ENCODE measurements at places on chromosomes 13 and 19.

- no peak for DNase-seq
Observed at GRCh38 chr19:15248106-15248505, 15.9 kb upstream of the EPHX3 start.

GRCh38 chr19:3065675-3066357 is 3.5 kb upstream of the TLE5 start:
- no peak for DNase-seq

DNA sequence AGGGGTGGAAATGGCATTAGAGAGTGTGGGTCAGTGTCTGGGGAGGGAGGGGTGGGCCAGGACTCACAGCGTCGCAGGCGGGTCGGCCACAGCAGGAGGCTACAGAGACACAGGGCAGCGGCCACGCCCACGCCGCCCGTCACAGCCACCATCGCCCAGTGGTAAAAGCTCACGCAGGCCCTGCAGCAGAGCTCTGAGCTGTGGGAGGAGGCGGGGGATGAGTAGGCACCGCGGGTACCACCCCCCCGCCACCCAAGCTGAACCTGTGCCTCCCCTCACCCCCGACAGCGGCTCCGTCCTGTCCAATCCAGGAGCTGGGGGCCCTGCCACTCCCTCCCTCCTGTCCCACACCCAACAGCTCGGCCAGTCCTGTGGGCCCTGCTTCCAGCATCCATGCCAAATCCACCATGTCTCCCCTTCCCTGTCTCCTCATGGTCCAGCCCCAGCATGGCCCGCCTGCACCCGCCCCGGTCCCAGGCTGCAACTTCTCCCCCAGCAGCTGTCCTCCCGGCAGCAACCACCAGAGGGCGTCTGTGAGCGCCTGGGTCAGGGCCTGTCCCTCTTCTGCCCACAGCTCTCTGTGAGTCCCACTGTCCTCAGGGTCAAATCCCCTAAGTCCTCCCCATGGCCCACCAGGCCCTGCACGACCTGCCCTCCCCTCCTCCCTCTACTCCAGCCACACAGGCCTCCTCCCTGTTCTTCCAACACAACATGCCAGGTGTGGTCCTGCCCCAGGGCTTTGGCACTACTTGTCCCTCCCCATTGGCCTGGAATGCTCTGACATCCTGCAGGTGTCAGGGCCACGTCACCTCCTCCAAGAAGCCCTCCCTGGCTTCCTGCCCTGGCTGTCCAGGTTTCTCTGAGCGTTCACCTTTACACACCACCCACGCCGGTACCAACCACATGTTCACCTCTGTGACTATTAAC is 6.0 kb downstream of the TEKTIP1 start:
- peak; percentile 88 for DNase-seq

GRCh38 chr13:44107357-44108121 is 227.8 kb downstream of the LACC1 start:
- DNase-seq, result no peak

GRCh38 chr19:57815247-57816075 is 748 bp upstream of the ZNF552 start:
- DNase-seq, result no peak

DNA sequence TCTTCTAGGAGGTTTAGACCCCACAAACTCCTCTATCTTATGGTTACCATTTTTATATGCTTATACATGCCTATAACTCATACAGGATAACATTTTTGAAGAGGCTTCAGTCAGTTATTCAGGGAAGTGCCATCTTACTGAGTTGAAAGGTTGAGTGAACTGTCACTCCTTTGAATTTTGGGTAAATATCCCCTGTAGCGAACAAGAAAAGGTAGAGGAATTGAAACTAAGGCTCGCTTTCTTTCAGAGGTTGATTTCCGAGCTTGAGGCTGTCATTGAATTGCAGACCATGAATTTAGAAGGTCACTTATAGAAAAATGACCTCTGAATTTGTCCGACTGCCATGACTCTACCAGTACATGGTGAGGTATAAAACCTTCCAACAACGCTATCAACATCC is 35.1 kb downstream of the MICU2 start:
- no peak for DNase-seq

- no peak for DNase-seq
Observed at GRCh38 chr13:24663089-24663395, 17.2 kb upstream of the ATP12A start.

- DNase-seq, result peak; percentile 44
Observed at GRCh38 chr19:1101337-1101698, 2.5 kb upstream of the GPX4 start.

DNA sequence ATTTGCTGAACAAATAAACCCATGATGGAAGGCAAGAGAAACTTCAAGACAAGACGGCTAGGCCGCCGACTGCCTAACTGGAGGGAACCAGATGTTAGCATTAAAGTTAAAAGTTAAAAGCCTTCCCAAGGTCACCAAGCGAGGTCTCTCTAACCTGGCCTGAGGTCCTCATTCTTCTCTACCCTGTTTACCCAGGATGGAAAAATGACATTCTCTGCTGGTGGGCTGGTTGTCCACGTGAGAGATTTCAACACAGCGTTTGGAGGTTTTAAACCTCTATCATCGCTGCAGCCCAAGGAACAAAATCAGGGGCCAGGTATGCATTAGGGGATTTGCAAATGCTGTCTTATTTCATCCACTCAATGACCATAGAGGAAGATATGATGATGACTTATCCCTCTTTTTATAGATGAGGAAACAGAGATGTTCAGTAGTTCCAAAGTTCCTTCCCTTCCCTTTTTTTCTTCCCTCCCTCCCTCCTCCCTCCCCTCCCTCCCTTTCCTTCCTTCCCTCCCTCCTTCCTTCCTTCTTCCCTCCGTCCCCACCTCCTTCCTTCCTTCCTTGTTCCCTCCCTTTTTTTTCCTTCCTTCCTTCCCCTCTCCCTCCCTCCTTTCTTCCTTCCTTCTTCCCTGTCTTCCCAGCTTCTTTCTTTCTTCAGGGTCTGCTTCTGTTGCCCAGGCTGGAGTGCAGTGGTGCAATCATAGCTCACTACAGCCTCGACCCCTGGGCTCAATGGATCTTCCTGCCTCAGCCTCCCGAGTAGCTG is 79.7 kb downstream of the INSR start:
- no peak for DNase-seq

DNA sequence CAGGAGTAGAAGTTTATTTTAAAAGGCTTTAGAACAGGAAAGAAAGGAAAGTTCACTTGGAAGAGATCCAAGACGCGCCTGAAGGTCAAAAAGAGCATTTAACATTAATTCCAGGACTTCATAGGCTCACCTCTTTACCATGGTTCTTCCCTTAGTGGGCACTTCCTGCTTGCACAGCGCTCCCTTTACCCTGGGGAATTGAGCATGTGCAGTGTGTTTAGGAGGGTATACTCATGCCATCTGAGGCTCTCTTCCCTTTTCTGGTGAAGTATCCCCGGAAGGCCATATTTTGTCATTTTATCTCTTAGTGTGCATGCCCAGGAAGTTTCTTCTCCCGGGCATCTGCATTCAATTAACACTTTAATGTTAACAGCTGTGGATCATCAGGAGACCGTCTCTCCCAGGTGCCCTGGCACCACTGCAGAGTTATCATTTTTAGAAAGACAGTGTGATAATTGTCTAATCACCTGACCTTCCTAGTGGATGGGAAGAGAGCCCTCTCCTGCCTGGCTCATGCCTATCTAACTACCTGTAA is 66.1 kb upstream of the ABCC4 start:
- no peak for DNase-seq

DNA sequence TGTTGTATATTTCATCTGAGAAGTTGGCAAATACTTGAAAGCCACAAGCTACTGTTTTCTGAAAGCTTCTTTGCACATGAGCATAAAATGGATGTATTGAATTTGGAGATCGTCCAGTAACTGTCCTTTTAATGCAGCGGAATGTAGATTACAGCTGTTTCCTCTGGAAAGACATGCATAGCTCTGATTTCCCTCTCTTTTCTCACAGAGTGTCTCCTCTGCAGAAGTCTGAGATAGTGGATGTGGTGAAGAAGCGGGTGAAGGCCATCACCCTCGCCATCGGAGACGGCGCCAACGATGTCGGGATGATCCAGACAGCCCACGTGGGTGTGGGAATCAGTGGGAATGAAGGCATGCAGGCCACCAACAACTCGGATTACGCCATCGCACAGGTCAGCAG is 283.0 kb downstream of the SHISA2 start:
- DNase-seq, result no peak

DNA sequence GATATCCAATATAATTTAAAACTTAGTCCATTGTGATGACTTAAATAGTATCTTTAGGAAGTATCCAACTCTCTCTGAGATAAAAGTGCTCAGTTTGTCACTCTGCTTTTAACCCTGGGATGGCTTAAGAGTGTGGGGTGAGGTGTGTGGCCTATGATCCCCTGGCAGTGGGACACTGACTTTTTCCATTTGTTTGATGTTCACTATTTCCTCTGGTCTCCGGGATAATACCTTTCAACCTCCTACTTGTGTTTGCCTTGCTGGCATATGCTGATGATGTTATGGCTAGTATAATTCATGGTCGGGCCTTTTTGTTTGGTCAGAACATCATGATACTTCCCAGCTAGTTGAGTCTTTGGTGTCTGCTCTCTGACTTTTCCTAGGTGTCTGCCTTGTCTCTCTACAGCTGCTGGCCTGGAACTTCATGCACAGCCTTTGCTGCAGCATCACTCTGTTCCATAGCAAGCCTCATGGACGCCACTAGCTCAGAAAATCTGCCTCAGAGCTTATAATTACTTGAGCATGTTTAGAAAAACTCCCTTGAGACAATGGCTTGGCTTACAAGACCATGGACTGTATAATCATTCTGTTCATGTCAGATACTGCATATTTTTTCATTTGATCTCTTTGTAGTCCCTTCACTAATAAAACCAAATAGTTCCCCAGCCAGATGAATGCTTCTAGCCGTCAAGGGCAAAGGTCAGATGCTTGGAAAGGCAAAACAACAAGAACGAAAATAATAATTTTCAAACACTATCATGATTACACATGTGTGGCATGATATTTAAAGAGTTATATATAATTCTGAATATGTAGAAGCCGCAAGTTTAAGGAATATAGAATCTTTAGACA is 75.2 kb downstream of the WDFY2 start:
- no peak for DNase-seq

- DNase-seq, result no peak
Observed at GRCh38 chr13:113354831-113355610, 8.9 kb downstream of the GRTP1 start.

GRCh38 chr19:10260141-10260584 is 8.1 kb downstream of the MRPL4 start:
- DNase-seq, result peak; percentile 74

- DNase-seq, result no peak
Observed at GRCh38 chr13:59750860-59751259, 412.9 kb downstream of the DIAPH3 start.

- no peak for DNase-seq
Observed at GRCh38 chr19:46494146-46494940, 1.3 kb downstream of the PNMA8B start.

- no peak for DNase-seq
Observed at GRCh38 chr13:58302349-58302748, 670.8 kb downstream of the PCDH17 start.

DNA sequence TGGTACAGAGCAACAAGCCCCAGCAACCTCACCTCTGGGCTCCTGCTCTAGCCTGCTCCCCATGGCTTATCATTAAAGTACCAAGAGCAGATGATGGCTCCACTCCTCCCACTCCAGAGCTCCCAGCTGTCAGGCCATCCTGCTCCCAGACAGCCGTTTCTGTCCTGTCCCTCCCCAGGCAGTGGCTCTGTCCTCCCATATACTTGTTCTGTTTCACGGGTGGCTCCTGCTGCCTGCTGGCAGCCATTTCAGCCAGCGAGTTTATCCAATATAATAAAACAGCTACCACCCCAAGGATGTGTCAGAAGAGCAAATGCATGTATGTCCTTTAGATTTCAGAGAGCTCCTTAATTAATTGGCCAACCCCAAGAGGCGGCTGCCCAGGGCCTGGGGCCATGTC is 79.4 kb upstream of the VSTM2B start:
- DNase-seq, result no peak

GRCh38 chr13:55073000-55073399 is 2044.4 kb downstream of the OLFM4 start:
- no peak for DNase-seq

DNA sequence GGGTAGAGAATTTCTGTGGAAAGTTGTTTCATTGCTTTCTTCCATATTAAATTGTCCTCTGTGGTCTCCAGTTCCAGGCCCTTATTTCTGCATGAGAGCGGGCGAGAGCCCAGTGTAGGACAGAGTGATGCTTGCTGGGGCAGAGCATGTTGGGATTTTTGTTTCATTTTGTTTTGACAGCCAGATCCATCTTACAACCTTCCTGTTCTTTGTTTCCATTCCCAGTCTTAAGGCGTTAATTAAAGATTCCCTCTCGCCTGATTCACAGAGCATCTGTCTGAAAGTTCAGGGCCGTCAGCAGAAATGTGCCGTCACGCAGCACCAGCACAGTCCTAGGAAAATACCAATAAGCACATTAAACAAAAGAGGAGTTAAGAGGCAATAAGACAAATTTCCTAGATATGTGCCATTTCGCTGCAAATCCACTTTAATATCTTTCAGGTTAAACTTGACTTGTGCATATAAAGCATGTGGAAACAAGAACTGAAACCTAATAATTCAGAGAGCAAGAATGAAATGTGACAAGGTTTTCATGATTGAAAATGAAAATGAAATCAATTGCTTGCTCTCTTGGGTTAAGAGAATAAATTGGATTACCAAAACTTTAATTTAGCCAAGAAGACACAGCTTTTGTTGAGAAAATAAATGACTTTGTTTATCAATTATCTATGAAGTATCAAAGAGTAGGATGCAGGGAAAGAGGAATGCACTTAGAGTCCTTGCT is 210.7 kb upstream of the SLC10A2 start:
- no peak for DNase-seq

- no peak for DNase-seq
Observed at GRCh38 chr19:46932346-46932745, 71.5 kb downstream of the ARHGAP35 start.

GRCh38 chr13:100245104-100245503 is 156.2 kb downstream of the PCCA start:
- no peak for DNase-seq

GRCh38 chr13:100314132-100314910 is 225.4 kb downstream of the PCCA start:
- no peak for DNase-seq

- no peak for DNase-seq
Observed at GRCh38 chr13:77042566-77043177, 15.7 kb upstream of the FBXL3 start.
